Skin of body (tissue), 3 donors: ENCODE measurements at places on chromosomes 11 and 22. TPM values are rescaled to one million over a fixed set of nuclear protein-coding genes. Genes with fewer than 3 reads are reported as not detected.
A peak's percentile ranks its signal among the peaks of the same experiment; 100 is the strongest.

- no peak for DNase-seq
These were observed 79.6 kb upstream of the NECTIN1 start for GRCh38 chr11:119808407-119809185.

GRCh38 chr22:27668828-27669797 is 132.4 kb downstream of the MN1 start:
- no peak for DNase-seq

GRCh38 chr11:98059488-98059887 is 961.3 kb upstream of the CNTN5 start:
- DNase-seq = no peak

Gene SEC14L6
- total RNA-seq = 18.4 TPM

DNA sequence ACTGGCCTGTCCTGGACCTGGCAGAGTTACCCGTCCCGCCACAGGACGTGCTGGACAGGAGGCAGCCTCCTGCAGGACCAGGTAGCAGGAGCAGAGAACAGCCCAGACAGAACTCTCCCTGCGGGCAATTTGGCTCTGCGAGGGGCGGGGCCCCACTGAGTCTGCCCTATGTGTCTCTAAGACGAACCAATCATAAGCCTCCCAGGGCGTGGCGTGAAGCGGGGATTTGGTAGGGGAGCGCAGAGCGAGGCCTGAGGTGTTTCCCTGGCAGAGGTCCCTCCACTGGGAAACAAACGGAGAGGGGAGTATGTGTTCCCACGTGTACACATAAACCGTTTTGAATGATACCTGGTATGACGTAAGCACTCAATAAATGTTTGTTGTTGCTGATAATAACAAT is 7.4 kb downstream of the CD82 start:
- DNase-seq = no peak

DNA sequence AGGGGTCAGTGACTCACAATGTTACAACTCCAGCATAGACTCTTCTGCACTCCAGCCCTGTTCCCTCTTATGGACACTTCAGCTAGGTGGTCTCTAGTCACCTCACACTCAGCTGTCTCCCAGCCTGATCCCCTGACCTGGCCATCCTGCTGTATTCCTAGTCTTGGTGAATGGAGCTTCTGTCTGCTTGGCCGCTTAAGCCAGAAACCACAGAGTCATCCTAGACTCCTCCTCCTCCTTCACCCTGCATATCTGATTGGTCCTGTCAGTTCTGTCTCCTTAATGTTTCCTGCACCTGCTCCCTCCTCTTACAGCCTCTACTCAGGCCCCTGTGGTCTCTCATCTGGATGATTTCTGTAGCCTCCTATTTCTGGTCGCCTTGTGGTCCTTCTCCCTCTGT is 144.9 kb downstream of the HIPK3 start:
- DNase-seq = no peak

GRCh38 chr11:17102462-17102861 is 25.0 kb upstream of the RPS13 start:
- DNase-seq = peak; percentile 76

DNA sequence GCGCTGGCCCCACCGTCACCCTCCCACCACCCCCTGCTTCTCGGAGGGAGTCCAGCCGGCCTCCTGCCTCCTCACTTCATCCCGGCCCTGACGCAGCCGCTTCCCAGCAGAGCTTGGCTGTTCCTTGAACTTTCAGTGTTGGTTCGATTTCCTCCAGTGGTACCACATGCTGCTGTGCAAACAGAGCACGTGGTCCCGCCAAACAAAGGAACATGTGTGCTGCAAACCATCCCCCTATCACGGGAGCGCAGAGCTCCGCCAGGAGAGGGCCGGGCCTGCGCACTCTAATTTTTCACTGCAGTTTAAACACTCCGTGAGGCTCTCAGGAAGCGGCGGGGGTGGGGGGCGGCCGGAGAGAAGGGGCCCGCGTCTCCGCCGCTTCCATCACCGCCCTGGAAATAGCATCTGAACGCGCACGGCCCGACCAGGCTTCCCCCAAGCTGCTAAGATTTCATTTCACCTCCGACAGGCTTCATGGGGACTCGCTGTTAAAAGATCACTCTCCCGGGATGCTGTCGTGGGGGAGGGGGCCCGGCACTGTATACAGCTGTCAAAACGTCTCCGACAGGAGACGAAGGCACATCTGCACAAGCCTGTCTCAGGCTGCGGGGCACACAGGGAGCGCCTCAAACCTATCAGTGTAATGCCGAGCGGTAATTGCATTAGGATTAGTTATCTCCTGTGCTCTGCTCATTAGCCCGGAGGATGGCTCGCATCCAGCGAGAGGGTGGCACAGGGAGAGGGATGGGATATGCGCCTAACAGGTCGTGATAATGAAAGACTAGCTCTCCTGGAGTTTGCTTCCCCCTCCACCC is 269.9 kb upstream of the SORL1-AS1 start:
- peak; percentile 96 for DNase-seq

Gene APOA4
- total RNA-seq = not detected

Gene VPS11
- 25.4 TPM for total RNA-seq

- DNase-seq = no peak
These were observed 19.7 kb downstream of the CDPF1 start for GRCh38 chr22:46230262-46230901.

DNA sequence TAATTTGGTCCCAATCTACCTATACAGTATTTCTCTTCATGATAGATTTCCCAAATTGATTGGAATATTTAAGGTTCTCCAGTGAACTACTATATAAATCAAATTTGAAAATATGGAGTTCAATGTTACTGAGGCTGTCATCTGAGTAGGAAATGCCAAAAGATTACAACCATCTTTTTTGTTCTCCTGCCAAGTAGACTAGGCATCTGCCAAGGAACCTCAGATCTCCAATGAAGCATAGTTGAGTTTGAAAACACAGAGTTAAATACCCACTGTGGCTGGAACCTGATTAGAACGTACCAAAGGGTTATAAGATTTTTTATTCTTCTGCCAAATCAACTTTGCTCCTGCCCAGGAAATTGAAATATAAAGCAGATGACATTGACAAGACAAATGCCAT is 330.9 kb downstream of the CNTN5 start:
- DNase-seq = no peak

GRCh38 chr22:24494528-24495364 is at the start of gene UPB1:
UPB1 (plus strand) TSS chr22:24495332; CDS start chr22:24495404, 72 bp downstream.
- DNase-seq = no peak

GRCh38 chr11:75996523-75997442 is 181.8 kb downstream of the UVRAG start:
- peak; percentile 19 for DNase-seq

- no peak for DNase-seq
These were observed 745.7 kb downstream of the FAM181B start for GRCh38 chr11:81987829-81988472.

GRCh38 chr11:101707477-101707876 is 123.7 kb upstream of the TRPC6 start:
- no peak for DNase-seq
